Stimulated activated naive CD4-positive, alpha-beta T cell (primary cell): ENCODE measurements at places on chromosomes 12 and 14.

DNA sequence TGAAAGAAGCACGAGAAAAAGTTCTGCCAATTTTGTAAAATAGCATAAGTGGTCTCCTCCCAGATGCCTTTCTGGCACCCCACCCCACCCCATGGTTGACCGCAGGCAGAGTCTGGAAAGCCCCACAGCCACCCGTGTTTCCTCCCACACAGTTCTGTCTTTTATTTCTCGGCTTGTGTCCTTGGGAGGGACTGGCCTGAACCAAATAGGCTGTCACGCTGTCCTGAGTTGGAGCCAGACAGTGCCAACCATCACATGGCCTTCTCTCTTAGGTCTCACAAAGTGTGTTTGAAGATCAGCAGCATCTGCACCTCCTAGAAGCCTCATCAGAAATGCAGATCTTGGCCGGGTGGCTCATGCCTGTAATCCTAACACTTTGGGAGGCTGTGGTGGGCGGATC, 10.2 kb upstream of the LTA4H start:
- no peak for DNase-seq

GRCh38 chr12:86134561-86134960, 121.6 kb downstream of the MGAT4C start:
- no peak for DNase-seq

DNA sequence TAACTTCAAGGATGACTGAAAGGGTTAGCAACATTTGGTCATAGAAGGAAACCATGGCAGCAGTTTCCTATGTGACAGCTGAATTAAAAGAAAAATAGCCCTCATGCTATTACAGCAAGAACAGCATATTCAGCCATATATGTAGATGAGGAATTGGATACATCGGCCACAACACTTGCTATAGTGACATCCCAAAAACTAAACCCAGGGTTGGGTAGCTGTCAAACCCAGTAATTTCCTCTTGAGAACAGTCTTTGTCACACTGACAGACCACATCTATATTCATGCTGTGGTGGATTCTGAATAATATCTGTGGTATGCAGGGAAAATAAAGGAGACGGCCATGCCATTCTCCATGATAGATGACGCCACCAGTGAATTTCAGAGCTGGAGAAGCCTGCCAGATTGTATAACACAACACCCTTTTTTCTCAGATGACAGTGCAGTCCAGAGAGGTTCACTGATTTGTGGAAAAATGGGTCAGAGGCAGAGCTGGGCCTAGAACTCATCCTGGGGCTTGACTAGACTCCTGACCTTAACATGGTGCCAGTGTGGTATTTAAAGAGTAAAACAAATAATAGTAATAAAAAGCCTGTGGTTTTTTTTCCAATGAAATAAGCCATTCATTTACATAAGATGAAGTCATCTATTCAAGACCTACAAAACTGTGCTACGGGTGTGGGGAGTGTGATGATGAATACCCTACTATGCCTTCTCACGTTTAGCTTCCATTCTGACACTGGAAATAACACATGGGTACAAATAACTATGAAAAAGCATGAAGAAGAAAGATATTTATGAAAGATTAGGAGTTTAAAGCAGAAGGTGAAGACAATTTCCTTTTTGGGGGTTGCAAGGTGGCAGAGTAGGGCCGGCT, 32.3 kb downstream of the EFCAB11 start:
- no peak for DNase-seq

- DNase-seq, result no peak
These were observed 279.0 kb downstream of the SLC16A7 start for GRCh38 chr12:59874781-59875180.

- DNase-seq, result no peak
These were observed 37.3 kb upstream of the EML1 start for GRCh38 chr14:99755629-99756603.

GRCh38 chr12:50745861-50746260, 18.0 kb upstream of the ATF1 start:
- no peak for DNase-seq

- DNase-seq, result no peak
These were observed 3.5 kb downstream of the RPS6KL1 start for GRCh38 chr14:74919421-74920165.
